ENCODE measurements at places on chromosomes 6 and 20.

- no peak for DNase-seq
Observed at GRCh38 chr6:125310994-125311649, 9.4 kb upstream of the HDDC2 start.

DNA sequence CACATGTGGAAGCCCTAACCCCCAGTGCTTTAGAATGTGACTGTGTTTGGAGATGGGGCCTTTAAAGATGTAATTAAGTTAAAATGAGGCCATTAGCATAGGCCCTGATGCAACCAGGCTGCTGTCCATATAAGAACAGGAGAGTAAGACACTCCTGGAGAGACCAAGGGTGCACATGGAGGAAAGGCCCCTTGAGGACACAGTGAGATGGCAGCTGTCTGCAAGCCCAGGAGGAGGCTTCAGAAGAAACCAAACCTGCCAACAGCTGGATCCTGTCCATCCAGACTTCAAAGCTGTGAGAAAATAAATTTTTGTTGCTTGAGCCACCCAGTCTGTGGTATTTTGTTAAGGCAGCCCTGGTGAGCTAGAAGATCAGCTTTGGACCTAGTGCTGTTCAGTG, 16.8 kb upstream of the SNRPB2 start:
- no peak for DNase-seq

DNA sequence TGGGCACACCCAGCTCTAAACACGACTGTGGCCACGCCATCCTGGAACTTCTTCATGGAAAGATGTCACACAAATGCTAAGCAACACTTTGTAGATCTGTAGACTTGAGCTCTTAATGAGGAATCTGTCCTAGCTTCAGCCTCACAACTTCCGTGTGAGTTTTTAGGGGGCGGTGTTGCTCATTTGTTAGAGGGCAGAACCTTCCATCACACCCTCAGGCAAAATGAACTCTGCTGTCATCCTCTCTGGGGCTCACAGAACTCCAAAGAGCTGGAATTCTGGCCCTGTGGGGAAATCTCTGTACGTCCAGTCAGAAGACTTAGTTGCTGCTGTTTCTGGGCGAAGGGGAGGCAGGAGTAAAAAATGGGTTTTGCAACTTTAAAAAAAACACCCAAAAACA, 49.8 kb downstream of the NRN1 start:
- DNase-seq = no peak

DNA sequence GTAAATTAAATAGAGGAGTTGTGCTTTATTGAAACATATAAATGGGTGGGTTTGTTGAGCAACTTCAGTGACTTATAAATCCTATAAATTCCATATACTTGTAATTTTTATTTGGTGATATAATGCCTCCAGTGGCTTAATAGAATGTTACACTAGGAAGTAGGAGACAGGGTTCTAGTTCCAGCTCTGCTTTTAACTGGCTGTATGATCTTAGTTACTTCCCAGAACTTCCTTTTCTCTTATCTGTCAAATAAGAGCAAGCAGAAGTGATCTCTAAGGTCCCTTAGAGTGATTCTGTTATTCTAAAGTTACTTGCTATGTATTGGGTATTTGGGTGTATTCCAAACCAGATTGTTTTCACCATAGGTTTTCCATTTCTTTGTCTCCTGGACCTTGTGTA, 10.2 kb downstream of the ZSCAN23 start:
- no peak for DNase-seq

DNA sequence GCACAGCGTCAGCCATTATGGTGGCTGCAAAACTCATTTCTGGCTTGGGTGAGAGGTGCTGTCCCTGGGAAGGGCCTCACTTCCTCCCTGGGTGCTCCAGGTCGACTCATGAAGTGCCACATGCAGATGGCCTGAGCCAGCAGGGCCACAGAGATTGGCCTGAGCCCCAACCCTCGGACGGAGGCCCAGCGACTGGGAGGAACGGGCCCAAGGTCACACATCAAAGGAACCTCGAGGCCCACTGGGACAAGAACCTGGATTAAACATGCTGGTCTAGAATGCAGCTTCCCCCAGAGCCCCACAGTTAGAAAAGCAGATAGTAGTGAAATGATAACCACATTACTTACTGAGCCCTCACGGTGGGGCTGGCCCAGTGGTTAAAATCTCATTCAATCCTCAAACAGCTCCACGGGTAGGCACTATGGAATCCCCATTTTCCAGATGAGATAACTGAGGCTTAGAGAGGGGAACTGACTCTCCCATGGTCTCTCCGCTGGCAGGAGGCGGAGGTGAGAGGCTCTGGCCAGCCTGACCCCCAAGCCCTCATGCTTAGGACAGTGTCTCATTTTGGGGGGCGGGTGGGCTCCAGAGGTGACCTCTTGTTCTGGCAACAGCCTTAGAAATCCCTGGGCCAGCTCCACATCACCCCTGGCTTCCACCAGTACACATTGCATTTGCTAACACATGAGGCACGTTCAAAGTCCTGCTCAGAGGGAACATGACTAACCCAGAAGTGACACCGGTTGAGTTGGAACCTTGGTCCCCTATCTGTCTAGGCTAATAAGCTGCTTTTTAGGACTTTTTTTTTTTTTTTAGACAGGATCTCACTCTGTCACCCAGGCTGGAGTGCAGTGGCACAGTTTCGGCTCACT, 53.0 kb downstream of the SRC start:
- DNase-seq = no peak

DNA sequence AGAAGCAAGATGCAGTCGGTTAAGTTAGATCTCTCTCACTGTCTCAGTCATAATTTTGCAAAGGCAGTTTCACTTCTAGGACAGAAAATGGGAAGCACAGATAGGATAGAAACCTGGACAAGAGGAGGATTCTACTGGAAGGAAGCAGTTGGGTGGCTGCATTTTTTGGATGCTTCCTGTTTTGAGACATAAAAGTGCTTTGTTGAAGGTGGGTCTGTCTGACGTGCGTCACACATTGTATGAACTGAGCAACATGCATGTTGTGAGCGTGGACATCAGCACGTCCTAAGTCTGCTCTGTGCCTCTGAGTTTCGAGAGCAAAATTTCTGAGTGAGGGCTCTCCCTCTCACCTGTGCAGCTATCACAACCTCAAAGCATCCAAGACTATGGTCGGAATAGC, 68.7 kb upstream of the SNX9 start:
- DNase-seq = no peak

GRCh38 chr20:14336686-14337085, 726 bp downstream of the FLRT3 start:
- DNase-seq = no peak

DNA sequence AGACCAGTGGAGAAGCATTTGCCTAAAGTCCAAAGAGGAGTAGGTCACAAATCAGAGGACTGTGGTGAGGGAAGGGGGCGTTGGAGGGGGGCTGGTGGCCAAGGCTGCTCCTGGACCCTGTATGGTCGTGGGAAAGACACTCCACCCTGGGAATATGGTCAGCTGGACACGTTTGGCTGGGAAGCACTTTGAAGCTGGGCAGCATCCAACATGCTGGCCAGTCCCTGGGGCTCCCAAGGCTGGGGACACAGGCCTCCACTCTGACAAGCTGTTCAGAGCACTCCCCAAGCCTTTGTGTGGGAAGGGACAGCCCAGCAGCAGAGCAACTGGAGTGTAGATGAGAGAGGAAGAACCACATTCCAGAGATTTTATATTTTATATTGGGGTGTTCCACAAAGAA, 203.2 kb downstream of the ANKRD60 start:
- no peak for DNase-seq

GRCh38 chr6:14059791-14060436, 57.7 kb upstream of the CD83 start:
- DNase-seq = no peak

GRCh38 chr6:167907837-167908681, 81.3 kb downstream of the AFDN start:
- DNase-seq = no peak

GRCh38 chr6:168526841-168527281, 85.9 kb downstream of the SMOC2 start:
- DNase-seq = no peak

DNA sequence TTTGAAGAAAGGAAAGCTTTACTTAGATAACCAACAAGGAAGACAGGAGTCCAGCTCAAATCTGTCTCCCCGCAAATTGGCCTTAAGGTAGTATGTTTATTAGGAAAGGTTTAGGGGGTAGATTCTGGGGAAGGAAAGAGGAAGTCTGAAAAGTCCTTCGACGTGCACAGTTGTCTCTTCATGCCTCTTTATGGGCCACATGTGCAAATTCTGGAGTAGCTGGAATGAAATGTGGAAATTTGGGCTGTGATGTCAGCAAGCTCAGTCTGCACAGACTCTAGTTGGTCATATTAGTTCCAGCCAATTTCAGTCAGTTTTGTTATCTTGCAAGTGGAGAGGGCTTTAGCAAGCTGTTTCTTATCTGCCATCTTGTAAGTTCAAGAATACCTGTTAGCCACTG, 50.1 kb downstream of the NUP153 start:
- DNase-seq = no peak

DNA sequence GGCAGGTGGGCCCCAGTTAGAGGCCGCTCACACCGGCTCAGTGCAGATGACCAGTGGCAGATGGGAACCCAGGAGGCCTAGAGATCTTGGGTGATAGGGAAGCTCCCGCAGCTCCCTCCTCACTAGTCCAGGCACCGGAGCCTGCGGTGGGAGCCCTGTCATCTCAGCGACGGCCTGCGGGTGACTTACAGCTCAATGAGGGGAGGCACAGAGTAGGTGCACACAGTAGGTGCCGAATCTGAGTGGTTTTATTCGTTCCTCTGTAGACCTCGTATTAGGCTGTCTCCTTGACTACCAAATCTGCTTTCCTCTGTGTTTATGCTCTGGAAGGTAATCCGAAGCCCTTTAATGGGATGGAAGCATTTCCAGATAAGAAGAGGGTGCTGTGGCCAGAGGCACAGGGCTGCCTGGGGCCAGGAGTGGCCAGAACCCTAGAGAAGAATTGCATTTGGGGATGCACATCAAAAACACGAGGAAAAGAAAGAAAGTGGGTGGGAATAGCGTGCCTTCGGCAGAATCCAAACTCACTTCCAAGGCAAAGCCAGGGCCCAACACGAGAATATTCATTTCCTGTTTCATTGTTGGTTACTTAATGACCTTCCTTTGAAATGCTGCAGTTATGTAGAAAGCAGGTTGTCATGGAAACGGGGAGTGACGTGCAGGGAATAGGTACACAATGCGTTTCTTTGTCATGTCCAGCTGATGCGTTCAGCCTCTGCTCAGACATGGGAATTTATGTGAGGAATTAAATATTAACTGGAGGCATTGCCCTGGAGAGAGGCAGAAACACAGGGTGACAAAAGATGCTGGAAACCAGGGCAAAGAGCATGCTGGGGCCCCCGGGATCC, 24.7 kb downstream of the MYT1 start:
- no peak for DNase-seq

DNA sequence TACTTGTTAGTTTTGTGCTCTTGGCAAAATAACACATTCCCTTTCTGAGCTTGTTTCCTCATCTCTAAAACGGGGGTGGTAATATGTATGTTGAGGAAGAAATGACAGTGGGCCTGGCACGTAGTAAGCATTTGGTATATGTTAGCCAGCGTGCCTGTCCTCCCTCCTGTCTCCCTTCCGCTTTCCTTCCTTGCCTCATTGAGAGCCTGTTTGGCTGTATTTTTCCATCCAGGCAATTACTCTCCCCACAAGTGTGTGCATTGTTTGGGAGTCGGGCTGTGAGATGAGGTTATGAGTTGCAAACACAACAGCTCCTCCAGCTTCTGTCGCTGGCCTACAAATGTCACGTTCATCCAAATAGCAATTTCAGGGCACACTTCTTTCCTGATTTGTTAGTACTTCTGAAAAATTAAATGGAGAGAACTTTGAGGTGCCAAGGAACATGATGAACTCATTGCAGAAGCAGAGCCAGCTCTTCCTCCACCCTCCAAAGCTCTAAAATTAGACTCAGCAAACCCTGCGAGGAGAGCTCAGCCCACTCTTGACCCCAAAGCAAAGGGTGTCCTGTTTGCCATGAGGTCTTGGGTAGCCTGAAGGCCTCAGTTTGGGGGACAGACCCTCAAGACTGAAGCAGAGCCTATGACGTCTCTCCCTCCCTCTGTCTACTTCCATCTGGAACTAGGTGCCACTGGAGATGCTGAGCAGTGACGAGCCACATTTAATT, 50.7 kb upstream of the TOX2 start:
- DNase-seq = no peak

DNA sequence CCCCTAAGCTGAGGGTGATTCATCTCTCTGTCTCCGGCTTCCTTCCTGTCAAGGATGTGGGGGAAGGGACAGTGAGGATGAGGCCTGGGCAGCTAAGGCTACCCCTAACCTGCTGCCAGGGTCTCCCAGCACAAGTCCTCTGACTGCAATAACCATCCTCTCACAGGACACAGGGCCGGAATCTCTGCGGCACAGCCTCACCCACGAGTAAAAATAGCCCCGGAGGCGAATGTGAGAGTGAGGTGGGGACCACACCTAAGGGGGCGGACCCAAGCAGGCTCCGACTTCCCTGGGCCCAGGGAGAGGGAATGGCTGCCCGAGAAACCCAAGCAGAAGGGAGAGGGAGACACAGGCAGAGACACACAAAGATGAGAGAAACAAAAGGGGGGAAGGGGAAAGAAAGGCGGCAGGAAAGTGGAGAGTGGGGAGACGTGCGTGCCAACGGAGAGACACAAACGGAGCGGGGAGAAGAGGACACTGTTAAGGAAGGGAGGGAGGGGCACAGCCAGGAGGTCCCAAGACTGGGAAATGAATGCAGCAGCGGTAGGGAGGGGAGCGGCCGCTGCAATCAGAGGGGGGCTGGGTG, 1.4 kb downstream of the CLIC1 start:
- DNase-seq = no peak

- DNase-seq = no peak
Observed at GRCh38 chr20:64131406-64131805, 24.0 kb upstream of the NPBWR2 start.

GRCh38 chr6:56359201-56359899, 112.0 kb upstream of the COL21A1 start:
- DNase-seq = no peak

DNA sequence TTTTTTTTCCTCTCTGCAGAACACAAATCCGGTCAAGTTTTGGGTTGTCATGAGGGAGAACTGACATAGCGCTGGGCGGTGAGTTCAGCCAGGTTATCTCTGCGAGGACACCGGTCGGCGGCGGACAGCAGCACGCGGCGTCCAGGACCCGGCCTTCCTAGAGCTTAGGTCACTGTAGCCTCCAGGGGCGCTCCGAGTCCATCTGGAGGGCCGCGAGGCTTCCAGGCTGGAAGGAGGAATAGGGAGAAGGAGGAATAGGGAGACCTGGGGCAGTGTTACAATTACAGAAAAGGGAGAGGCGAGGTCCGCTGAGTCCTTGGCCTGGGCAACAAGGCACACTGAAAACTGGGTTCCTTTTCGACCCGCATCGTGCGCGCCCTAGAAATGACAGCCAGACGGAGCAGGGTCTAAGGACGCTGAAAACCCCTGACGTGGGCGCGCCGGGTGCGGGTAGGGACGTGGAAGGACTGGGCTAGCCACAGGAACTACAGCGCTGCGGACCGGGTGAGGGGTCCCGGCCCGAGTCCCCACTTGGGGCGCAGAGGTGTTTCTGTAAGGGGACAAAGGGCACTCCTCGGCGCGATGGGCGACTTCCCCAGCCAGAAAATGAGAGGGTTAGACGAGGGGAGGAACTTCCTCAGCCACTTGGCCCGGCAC, 536 bp upstream of the FNDC1 start:
- DNase-seq = no peak

- DNase-seq = no peak
Observed at GRCh38 chr20:38426006-38426897, 8.9 kb downstream of the SNHG17 start.
